ENCODE measurements at places on chromosomes 7 and 10. TPM values are rescaled to one million over a fixed set of nuclear protein-coding genes. Genes with fewer than 3 reads are reported as not detected.

AKR1C8 gene
- total RNA-seq, result not detected

CHCHD2 gene
- 503 TPM for total RNA-seq

LOXL4 gene
- total RNA-seq, result 0.94 TPM

FEZF1 gene
- not detected for total RNA-seq

AKR1C2 gene
- 138 TPM for total RNA-seq

SLC29A3 gene
- 2.5 TPM for total RNA-seq

PAPOLB gene
- 0.06 TPM for total RNA-seq

TAS2R3 gene
- 0.47 TPM for total RNA-seq

TACR2 gene
- 0.24 TPM for total RNA-seq

EPHB6 gene
- total RNA-seq, result 9.3 TPM

ADIRF gene
- total RNA-seq, result 269 TPM

SEC61G gene
- total RNA-seq, result 105 TPM

PRSS1 gene
- not detected for total RNA-seq

LRMDA gene
- total RNA-seq, result 40.6 TPM

NACAD gene
- 3.9 TPM for total RNA-seq

RPEL1 gene
- total RNA-seq, result not detected

PRSS37 gene
- total RNA-seq, result not detected

CREB5 gene
- total RNA-seq, result 7.7 TPM

TNPO3 gene
- total RNA-seq, result 23.9 TPM

MGMT gene
- total RNA-seq, result 15.7 TPM

CTNNA3 gene
- total RNA-seq, result 42.3 TPM

FZD8 gene
- total RNA-seq, result 8.9 TPM

PROSER2 gene
- total RNA-seq, result 1.8 TPM

CYP2E1 gene
- 1.3 TPM for total RNA-seq

GIMAP8 gene
- 19.7 TPM for total RNA-seq

CACNB2 gene
- total RNA-seq, result 34.3 TPM

AGAP9 gene
- total RNA-seq, result 2.6 TPM

ACSM6 gene
- not detected for total RNA-seq

COBL gene
- total RNA-seq, result 28.1 TPM

CCDC136 gene
- total RNA-seq, result 7.2 TPM

MAP3K8 gene
- total RNA-seq, result 13.1 TPM

TEX36 gene
- not detected for total RNA-seq

DBNL gene
- total RNA-seq, result 42.1 TPM

ZMIZ2 gene
- 48.1 TPM for total RNA-seq

TMEM273 gene
- 14.6 TPM for total RNA-seq

ZNF425 gene
- total RNA-seq, result 0.79 TPM

OPN4 gene
- 0.18 TPM for total RNA-seq

MRLN gene
- not detected for total RNA-seq

MMRN2 gene
- total RNA-seq, result 38.6 TPM

FAM13C gene
- 4.6 TPM for total RNA-seq

HSPA12A gene
- total RNA-seq, result 16.6 TPM

AS3MT gene
- 12.2 TPM for total RNA-seq

SNCG gene
- 27.8 TPM for total RNA-seq

NEUROD6 gene
- not detected for total RNA-seq

FBXL13 gene
- total RNA-seq, result 0.65 TPM

AMZ1 gene
- total RNA-seq, result 0.34 TPM

NANOS1 gene
- 3.3 TPM for total RNA-seq

VWDE gene
- 8.8 TPM for total RNA-seq

SPDYE9 gene
- total RNA-seq, result not detected

TUBB8 gene
- total RNA-seq, result not detected

GIMAP7 gene
- 26.0 TPM for total RNA-seq

COX19 gene
- total RNA-seq, result 6.6 TPM

RNF148 gene
- total RNA-seq, result 0.63 TPM

FAM25G gene
- not detected for total RNA-seq

TRPV6 gene
- 0.27 TPM for total RNA-seq

TMEM184A gene
- 0.18 TPM for total RNA-seq

FRG2B gene
- total RNA-seq, result not detected
